ENCODE measurements at places on chromosomes 11 and 22.

GRCh38 chr11:59195586-59195985, 17.1 kb downstream of the MPEG1 start:
- DNase-seq = no peak

- DNase-seq = no peak
Measured at GRCh38 chr11:515131-515530, 8.1 kb upstream of the RNH1 start.

DNA sequence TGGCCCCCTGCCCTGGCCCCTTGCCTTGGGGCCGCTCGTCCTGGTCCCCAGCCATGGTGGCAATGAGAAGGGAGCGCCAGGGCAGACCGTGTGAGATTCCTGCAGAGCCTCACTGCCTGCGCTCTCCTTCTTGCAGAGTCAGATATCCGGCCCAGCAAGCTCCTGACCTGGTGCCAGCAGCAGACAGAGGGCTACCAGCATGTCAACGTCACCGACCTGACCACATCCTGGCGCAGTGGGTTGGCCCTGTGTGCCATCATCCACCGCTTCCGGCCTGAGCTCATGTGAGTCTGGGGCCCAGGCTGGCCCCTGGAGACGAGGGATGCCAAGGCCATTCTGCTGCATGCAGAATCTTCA, 114.1 kb downstream of the MICAL2 start:
- DNase-seq = peak; percentile 70

GRCh38 chr22:45582236-45582954, 79.7 kb downstream of the FBLN1 start:
- DNase-seq = no peak

DNA sequence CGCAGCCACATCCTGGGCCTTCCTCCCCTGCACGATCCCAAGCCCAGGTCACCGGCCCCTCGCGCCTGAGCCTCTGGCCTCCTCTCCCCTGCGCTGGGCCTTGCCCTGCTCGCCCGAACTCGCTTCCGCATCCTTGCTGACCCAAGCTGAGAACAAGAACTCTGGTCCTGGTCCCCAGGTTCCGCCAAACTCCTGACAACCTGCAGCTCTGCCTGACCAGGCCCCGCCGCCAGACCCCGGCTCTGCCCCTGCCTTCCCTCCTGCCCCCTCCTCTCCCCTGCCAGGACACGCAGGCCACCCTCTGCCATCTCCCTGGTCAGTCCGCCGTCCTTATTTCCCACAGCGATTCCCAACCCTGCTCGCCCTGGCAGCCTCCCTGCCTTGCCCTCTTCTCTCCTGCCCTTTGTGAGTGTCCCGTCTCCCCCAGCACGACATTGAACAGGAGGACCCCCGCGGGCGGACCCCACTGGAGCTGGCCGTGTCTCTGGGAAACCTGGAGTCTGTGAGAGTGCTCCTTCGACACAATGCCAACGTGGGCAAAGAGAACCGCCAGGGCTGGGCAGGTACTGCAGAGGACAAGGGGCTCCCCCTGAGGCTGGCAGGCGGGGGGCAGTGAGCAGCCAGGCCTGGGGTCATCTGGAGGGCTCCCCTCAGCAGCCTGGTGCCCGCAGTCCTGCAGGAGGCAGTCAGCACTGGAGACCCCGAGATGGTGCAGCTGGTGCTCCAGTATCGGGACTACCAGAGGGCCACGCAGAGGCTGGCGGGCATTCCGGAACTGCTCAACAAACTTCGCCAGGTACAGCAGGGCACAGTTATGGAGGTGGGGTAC, 762 bp downstream of the ANKRD13D start:
- DNase-seq = peak; percentile 60

GRCh38 chr11:15692739-15693138, 578.0 kb downstream of the INSC start:
- DNase-seq = no peak

- DNase-seq = peak; percentile 36
Measured at GRCh38 chr11:93895106-93895862, 44.9 kb upstream of the VSTM5 start.

GRCh38 chr11:123454060-123454651, 24.1 kb downstream of the GRAMD1B start:
- DNase-seq = no peak

GRCh38 chr11:58927393-58928106, 11.7 kb upstream of the GLYATL1 start:
- DNase-seq = no peak

GRCh38 chr11:27414644-27415043, 51.6 kb upstream of the CCDC34 start:
- DNase-seq = no peak

GRCh38 chr11:34278175-34278574, 79.6 kb downstream of the ABTB2 start:
- no peak for DNase-seq

DNA sequence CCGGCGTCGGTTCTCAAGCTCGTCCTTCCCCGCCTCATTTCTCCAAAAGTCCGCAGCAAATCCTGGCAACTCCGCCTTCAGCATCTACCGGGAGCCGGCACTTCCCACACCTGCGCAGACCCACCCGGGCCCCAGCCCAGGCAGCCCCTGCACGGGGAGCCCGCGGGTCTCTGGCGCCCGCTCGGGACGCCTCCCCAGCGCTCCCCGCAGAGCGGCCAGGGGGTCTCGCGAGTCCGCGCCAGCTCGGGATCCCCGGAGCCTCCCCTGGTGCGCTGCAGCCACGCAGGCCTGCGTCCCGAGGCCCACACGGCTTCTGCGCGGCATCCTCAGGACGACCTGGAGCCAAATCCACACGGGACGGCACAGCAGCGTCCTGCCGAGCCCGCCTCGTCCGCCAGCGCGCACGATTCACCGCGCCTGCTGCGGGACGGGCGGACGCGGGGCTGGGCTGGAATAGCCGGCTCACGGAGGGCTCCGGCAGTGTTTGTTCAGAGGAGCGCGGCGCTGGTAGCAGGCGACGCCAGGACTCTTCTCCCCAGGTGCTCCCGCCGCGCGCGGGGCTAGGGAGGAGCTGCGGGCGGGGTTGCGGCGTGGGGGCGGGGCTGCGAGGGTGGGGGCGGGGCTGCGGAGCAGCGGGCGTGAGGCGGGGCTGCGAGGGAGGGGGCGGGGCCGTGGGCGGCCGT, 816 bp upstream of the PHRF1 start:
- no peak for DNase-seq

DNA sequence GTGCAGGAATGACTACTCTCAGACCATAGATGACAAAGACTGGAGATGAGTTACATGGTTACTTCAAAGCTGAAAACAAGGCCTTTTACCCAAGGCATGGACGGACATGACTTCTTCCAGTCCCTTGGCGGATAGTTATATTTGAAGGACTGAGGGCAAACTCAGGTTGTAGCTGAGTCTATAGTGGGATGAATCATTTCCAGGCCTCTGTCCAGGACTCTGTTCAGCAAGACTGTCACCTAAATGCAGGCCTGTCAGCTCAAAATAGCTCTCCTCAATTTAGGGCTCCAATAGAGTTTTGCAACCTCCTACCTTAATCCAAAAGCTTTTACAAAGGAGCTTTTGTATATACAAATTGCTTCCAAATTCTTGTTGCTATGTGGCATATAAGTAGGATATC, 24.3 kb upstream of the OR52J3 start:
- no peak for DNase-seq

DNA sequence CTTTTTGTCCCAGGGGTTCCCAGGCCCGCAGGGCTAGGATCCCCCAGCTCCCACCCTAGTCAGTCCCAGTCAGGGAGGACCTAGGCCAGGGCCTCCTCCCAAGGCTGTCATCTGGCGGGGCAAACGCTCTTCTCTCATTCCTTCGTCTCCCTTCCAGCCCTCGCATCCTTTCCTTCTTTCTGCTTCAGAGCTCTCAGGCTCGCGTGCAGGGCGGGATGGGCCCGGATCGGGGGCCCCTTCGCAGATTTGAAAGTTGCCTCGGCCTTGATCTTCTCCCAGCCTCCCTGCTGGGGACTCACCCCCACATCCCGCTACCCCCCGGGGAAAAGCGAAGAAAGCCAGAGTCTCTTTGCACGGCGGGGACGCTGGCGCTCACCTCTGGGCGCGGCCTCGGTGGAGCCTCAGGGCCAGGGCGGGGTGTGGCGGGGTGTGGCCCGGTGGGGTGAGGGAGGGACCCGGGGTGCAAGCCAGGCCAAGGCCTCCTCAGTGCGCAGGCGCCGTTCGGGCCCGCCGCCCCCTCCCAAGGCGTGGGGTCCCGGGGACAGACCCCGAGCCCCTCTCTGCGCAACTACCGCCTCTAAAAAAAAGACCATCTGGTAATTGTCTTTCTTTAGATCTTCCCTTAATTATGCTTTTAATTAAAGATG, 14.8 kb upstream of the PAX6 start:
- no peak for DNase-seq

- peak; percentile 83 for DNase-seq
Measured at GRCh38 chr22:42967933-42968332, 47.0 kb downstream of the PACSIN2 start.

GRCh38 chr22:46458525-46458924, 78.9 kb downstream of the CELSR1 start:
- no peak for DNase-seq

GRCh38 chr22:43681731-43682360, 130.3 kb downstream of the EFCAB6 start:
- DNase-seq = no peak

- peak; percentile 47 for DNase-seq
Measured at GRCh38 chr11:110243791-110244190, 52.6 kb downstream of the RDX start.

DNA sequence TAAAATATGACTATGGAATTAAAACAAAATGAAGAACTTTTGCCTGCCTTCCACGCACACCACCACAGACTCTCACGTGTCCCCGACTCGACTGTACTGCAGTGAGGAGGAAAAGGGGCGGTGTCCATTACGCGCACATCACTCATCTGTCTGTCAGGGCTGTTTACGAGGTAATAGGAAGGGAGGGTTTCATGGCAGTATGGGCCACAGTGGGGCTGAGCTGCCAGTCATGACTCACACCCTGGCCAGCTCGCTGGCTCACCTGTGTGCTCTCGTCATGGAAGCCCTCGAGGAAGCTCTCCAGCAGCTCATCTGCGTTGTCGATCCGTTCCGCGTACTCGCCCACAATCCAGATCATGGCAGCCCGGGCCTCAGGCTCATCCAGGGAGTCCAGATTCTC, 33.5 kb upstream of the RASL10A start:
- no peak for DNase-seq

- DNase-seq = no peak
Measured at GRCh38 chr11:114027391-114027790, 32.1 kb upstream of the ZBTB16 start.

DNA sequence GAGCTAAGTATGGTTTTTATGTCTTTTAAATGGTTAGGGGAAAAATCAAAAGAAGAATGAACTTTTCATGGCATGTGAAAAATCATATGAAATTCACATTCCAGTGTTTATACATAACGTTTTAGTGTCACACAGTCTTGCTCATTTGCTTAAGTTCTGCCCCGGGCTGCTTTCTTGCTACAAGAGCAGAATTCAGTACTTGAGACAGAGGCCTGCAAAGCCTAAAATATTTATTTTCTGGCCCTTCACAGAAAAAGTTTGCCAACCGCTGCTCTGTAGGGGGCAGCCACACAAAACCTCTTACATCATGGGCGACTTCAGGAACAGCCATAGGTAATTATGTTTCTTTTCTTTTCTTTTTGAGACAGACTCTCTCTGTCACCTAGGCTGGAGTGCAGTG, 1.0 kb upstream of the ATG2A start:
- no peak for DNase-seq

- no peak for DNase-seq
Measured at GRCh38 chr11:87820011-87820410, 355.2 kb downstream of the RAB38 start.
